ENCODE measurements at places on chromosomes 11 and 22.
A peak's percentile ranks its signal among the peaks of the same experiment; 100 is the strongest.

- DNase-seq: no peak
Observed at GRCh38 chr22:49481659-49482399, 345.8 kb downstream of the BRD1 start.

- peak; percentile 29 for DNase-seq
Observed at GRCh38 chr11:14974515-14975251, 2.5 kb upstream of the CALCA start.

DNA sequence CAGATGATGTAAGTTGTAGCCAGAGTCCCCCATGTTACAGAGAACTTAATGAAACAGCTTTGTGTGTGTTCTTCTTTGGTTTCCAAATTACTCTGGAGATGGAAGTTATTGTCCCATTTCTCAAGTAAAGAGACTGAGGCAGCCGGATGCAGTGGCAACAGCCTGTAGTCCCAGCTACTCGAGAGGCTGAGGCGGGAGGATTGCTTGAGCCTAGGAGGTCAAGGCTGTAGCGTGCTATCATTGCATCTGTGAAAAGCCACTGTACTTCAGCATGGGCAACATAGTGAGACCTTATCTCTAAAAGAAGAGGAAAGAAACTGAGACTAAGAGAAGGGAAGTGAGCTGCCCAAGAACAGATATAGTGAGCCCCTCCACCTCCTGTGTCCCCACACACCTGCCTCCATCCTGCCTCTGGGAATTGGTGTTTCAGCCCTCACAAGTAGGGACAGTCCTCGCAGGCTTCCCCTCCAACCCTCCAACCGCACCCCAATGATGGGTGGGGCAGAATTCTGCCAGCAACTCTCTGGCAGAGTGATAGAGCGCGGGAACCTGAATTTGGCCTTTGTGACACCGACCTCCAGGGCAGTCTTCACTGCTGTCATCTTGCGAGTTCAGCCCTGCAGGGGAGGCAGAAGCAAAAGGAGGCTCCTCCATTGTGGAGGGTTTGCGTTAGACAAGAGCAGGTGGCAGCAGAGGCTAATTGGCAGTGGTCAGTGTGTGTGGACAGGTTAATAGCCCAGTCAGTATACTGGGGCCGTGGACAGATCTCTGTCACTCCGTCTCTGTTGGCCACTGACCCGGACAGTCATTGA is 1.6 kb downstream of the PDXP start:
- DNase-seq: no peak

- DNase-seq: no peak
Observed at GRCh38 chr11:35567737-35568465, 42.5 kb upstream of the PAMR1 start.

DNA sequence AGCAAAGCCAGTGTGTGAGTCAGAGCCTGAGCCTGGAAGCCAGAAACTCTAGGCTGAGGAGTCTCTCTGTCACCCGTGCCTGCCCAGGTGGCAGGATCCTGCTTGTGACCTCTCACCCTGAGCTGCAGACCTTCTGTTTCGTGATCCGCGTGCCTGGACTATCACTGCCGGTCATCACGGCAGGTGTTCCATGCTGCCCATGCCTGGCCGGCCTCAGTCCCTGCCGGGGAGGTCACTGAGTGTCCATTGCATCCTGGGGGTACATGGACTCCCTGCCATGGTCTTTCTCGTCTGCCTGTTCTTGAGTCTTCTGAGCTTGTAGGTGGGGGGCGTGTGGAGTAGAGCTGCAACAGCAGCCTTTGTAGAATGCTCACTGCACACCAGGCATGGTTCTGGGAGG is 1032.4 kb downstream of the TBC1D22A start:
- no peak for DNase-seq

- DNase-seq: peak; percentile 18
Observed at GRCh38 chr11:64204464-64204989, 2.0 kb upstream of the FERMT3 start.

DNA sequence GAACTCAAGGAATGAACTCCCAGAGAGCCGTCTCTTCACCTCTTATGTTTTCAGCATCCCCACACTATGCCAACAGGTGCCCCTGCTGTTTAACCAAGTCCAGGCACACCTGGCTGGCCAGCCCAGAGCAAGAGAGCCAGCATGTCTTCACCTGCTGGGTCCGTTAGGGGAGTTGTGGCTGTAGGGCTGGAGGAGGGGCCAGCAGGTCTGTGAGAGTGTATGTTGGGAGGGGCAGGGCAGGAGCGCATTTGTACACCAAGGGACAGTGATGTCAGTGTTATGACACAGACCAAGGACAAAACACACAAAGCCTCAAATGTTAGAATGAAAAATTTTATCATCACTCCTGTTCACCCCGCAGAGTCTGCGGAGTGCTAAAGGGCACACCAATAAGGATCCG is 5.8 kb downstream of the PATZ1 start:
- no peak for DNase-seq

DNA sequence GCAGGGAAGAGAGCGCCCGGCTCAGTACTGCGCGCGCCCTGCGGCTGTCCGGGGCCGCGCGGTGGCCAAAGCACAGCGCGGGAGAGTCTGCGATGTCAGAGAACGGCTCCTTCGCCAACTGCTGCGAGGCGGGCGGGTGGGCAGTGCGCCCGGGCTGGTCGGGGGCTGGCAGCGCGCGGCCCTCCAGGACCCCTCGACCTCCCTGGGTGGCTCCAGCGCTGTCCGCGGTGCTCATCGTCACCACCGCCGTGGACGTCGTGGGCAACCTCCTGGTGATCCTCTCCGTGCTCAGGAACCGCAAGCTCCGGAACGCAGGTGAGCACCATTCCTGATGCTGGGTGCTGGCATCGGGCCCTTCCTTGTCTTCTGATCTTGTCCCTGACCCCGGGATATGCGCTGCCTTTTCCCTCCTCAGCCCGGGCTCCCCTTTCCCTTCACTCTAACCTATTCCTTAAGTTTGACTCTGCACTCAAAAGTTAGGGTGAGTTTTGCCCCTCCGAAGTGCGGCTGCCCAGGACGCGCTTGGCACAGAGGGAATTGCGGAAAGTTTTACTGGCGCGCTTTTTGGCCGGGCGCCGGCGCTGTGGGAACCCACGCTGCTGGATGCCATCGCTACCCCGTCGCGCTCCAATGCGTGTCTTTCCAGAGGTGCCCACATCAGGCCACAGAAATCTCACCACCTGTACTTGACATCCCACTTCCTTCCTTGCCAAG is at the start of gene MTNR1B:
Gene MTNR1B, plus strand, starts transcription at position 18 of the 714 bp plus-strand sequence. Its CDS starts 75 bp downstream, at position 93.
- DNase-seq: no peak

GRCh38 chr11:10688401-10688800 is 5.2 kb downstream of the IRAG1 start:
- no peak for DNase-seq

DNA sequence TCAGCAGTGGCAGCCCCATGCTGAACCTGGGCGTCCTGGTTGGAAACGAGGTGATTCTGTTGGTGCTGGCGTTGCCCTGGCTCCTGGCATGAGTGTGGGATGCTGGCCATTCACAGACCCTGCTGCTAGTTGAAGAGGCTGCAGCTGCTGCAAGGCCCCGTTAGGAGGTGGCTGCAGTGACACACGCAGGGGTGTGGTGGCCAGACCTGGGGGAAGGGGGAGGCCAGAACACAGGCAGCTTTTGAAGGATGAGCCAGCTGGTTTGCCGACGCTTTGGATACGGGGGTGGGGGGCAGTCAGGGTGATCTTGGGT is 77.2 kb downstream of the MORC2 start:
- DNase-seq: no peak

GRCh38 chr11:134592391-134592990 is 180.4 kb upstream of the B3GAT1 start:
- no peak for DNase-seq

DNA sequence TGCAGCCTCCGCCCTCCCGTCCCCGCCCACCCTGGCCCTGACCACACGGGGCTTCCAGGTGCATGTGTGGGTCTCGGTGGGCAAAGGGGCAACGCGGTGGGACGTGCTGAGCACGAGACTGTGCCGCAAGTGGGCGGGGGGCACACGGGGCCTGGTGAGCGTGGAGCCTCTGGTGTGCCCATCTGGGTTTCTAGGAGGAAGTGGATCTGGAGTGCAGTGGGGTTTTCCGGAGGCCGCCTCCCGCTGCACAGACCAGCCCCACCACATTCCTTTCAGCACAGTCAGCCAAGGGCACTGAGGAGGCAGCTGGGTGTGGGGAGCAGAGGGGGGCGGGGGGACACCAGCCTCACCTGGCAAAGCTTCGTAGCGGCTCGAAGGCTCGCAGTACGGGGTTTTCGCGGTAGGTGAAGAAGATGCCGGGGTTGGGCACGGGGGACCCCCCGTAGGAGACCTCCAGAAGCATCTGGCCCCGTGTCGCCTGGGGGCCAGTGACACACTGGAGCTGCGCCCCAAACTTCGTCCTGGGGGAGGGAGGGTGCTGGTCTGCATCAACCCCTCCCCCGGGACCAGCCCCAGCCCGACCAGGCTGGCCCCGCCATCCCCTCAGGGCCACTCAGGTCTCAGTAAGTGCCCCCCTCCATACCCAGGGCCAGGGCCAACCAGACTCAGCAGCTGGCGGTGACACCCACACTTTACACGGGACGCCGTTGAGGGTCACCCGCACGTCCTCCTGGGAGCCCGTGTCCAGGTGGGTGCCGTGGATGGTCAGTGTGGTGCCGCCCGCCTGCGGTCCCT is 12.4 kb upstream of the MAPK11 start:
- no peak for DNase-seq

GRCh38 chr22:28799606-28800307 is 612 bp downstream of the XBP1 start:
- no peak for DNase-seq

- DNase-seq: no peak
Observed at GRCh38 chr22:22752556-22753477, 108.4 kb downstream of the GGTLC2 start.

DNA sequence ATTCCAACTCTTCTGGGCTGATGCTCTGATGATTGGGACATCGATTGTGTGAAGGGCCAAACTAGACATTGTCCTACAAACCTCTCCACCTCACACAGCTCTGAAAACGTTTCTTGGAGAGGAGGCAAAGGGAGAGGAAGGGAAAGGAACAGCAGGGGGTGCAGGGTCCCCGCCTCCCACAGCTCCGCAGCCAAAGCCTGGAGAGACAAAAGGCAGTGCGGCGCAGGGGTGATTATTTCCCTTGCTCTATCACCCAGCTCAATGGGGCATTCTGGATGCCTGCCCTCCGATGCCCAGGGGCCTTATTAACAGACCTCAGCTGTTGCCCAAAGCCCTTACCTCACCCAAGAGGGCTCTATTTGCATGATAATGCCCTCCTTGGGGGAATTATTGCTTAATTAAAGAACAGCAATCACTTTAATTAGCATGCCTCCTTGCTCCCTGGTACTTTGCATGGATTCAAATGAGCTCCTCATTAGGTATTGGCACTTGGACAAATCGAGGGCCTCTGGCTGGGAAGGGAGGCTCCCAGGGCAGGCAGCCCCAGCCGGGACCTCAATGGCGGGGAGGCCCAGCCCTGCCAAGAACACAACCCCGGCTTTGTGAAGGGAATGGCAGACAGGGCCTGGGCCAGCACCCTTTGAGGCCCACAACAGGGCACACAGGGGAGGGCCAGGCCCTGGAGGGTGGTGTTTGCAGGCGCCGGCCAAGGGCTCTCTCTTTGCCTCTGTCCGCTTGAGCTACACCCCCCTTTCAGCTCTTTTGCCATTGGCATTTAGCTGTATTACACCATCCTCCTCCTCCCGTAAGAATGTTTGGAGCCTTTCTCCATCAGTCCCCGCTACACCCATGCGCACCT is 19.8 kb upstream of the CDON start:
- DNase-seq: no peak

- no peak for DNase-seq
Observed at GRCh38 chr11:9512370-9513019, 51.7 kb downstream of the ZNF143 start.

- no peak for DNase-seq
Observed at GRCh38 chr11:44620328-44620725, 54.9 kb downstream of the CD82 start.

GRCh38 chr11:65404638-65405339 is 17.8 kb upstream of the NEAT1 start:
- DNase-seq: no peak

DNA sequence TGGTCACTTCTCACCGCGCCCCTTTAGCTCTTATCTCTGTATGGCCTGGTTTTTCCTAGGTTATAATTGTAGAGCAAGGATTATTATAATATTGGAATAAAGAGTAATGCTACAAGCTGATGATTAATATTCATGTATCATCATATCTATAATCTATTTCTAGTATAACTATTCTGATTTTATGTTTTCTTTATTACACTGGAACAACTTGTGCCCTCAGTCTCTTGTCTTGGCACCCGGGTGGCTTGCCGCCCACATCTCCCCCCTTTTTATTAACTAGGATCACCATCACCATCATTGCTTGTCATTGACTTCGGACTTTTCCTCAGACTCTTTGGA is 11.0 kb downstream of the OR52K1 start:
- no peak for DNase-seq

Measured in SHP77 treated with DMSO at 0.1 percent for 48 hours (cell line).